Mammary epithelial cell (primary cell): ENCODE measurements at places on chromosomes 16 and 17. TPM values are rescaled to one million over a fixed set of nuclear protein-coding genes. Genes with fewer than 3 reads are reported as not detected.

GRCh38 chr16:1895068-1895467 is 23.1 kb upstream of the MEIOB start:
- DNase-seq, result no peak

GRCh38 chr16:17160285-17160853 is 310.4 kb downstream of the XYLT1 start:
- DNase-seq, result no peak

DNA sequence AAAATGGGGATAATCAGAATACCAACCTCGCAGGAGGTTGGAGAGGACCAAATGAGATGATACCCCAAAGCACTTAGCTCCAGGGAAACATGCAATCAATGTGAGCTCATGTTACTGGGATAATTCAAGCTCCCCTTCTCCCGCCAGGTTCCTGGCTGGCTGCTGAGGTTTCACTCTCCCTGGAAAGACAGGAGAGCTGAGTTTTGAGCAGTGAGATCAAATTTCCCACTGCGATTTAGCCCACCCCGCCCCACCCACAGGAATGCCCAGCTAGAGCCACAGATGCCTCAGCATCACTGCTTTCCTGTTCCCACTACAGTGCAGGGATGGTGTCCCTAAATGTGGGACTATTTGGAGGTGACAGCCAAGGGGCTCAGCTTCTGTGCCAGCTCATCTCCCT is 56.7 kb downstream of the ZNF423 start:
- no peak for DNase-seq

- no peak for DNase-seq
These were observed 84.4 kb upstream of the CNEP1R1 start for GRCh38 chr16:49940464-49941224.

GRCh38 chr17:57873261-57874057 is 23.6 kb upstream of the MRPS23 start:
- DNase-seq, result no peak

- DNase-seq, result peak; percentile 46
These were observed 11.2 kb downstream of the MRPL27 start for GRCh38 chr17:50361561-50362480.

DNA sequence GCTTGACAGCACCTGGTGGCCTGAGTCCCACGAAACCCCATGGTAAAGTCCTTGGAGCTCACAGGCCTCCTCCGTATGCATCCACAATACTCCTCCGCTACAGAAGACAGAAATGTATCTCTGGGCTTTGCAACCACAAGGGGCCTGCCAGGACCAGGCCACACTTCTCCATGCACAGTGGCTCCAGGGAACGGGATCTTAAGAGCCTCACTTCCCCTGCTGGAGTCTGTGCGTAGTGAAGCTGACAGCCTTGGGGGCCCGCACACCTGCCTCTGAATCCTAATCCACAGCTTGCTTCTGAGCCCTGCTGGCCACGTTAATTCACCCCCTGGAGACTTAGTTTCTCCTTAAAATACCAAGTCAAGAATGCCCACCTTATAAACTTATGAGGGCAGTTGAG is 125.7 kb downstream of the COPRS start:
- no peak for DNase-seq

GRCh38 chr17:8994319-8994718 is 27.0 kb upstream of the NTN1 start:
- DNase-seq, result peak; percentile 31

The KRTAP4-4 gene
- not detected for total RNA-seq

GRCh38 chr16:31373235-31373634 is 18.3 kb downstream of the ITGAX start:
- DNase-seq, result no peak

The APOBR gene
- total RNA-seq, result 0.08 and 0.09 TPM in 2 replicates

GRCh38 chr17:57487573-57487972 is 231.2 kb downstream of the MSI2 start:
- no peak for DNase-seq

The MT1M gene
- total RNA-seq, result 2.5 TPM

GRCh38 chr16:1968146-1968953 is 1.7 kb downstream of the RNF151 start:
- no peak for DNase-seq

The BCAR1 gene
- total RNA-seq, result 58.0 TPM

DNA sequence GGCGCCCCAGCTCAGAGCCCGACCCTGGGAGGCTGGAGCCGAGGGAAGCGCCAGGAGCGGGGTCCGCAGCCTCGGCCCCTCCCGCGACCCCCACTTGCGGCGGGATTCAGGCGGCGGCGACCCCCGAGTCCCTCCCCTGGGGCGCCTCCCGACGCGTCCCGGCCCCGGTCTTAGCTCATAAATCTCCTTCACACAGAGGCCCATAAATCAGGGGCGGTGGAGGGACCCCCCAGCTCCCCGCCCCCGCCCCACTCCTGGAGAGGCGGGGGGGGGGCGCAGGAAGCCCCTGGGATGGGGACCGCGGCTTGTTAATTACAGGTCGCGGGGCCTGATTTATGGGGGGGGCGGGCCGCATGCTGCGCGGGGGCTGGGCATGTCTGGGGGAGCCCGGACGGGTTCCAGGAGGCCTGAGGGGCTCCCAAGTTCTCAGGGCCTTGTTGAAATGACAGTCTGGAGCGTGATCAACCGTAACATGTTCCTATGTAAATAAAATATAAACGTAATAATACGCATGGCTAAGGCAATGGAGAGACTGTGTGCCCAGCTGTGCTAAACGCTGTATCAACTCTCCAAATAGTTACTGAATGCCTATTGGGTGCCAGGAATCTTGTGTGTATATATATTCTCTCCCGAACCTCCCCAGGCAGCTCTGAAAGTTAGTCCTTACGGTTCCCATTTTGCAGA is 10.0 kb upstream of the BHLHA9 start:
- DNase-seq, result no peak

DNA sequence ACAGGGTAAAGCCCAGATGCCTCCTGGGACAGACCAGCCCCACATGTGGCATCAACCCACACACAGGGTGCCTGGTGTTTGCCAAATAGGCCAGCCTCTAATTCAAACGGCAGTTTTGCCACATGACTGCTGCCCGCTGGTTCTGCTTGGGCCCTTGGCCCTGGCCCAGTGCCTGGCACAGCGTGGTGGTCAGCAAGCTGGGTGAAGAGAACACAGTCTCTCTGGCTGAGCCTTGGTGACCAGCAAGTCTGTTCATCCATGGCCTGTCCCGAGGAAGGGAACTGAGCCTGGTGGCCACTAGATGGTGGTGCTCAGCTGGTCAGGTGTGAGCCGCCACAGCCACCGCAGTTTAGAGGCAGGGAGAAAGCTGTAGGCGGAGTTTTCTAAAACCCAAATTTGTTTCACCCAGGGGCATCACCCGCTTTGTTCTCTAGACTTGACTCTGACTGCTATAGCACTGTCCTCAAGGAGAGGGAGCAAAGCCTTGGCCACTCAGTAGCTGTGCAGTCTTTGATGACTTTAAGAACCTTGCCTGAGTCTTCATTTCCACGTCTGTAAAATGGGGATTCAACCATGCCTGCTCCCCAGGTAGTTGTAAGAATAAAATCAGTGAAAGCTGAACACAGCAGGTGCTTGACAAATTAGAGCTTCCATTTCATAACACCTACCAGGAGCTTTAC is 4.7 kb upstream of the GFAP start:
- peak; percentile 66 for DNase-seq

DNA sequence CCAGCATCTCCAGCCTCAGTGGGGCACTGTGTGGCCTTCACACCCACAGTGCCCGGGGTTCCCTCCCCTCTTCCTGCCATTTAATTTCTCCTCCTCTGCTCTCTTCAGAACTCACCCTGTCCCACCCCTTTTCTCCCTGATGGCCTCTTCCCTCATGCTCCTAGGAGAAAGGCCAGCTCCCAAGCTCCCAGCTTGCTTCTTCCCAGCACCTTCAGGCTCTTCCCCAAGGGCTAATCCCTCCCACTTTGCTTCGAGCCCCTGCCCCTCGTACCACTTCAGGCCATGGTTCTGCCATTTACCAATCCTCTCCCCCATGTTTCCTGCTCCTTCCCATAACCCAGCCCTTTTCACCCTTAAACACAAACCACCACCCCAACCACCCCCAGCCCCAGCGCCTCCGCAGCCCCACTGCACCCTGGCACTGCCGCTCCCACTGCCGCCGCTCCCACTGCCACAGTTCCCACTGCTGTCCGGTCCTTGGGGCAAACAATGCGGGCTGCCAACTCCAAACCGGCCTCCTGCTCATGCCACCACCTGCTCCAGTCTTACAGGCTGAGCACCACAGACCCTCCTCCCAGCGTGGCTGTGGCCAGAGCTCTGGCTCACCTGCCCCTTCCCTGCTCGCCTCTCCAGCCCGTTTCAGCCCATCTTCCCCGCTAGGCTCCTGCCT is 28.6 kb downstream of the ADAM11 start:
- no peak for DNase-seq

DNA sequence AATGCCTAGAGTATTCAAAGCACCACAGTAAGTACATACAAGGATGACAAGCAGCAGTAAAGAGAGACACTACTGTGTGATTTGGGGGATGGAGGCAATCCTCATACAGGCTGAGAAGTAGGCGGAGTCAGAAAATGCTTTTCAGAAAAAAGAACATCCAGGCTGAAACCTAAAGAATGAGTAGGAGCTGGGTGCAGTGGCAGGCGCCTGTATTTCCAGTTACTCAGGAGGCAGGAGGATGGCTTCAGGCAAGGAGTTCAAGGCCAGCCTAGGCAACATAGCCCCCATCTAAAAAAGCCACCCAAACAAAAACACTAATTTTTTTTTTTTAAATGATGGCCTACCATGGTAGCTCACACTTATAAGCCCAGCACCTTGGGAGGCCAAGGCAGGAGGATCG is 10.3 kb downstream of the KANSL1 start:
- no peak for DNase-seq

The ST6GALNAC2 gene
- total RNA-seq, result 221 TPM

- DNase-seq, result no peak
These were observed 11.0 kb upstream of the KATNB1 start for GRCh38 chr16:57724531-57724930.

DNA sequence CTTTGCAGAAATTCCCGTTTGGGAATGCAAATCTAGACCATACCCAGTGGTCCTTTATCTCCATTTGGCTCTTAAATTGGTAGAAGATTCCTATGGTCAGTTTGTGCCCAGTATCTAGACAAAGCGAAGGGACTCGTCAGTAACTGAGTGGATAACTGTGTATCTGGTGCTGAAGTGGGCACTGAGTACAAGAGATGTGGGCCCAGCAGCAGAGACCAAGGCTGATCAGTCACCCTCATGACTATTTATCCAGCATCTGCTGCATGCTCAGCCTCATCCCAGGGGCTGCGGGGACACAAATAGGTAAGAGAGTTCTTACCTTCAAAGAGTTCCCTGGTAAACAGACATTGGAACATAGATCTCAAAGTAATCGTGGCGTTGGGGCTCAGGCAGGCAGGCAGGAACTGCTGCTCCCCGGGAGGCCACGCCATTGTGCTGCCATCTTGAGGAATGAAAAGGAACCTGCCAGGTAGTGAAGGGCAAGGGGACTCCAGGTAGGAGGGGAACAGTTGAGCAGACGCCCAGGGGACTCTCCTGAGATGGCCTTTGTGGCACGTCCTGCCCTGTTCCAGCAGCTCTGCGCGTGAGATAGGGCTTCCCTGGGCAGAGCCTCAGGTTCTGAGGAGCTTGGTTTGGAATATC is 10.3 kb downstream of the NT5M start:
- DNase-seq, result peak; percentile 45

DNA sequence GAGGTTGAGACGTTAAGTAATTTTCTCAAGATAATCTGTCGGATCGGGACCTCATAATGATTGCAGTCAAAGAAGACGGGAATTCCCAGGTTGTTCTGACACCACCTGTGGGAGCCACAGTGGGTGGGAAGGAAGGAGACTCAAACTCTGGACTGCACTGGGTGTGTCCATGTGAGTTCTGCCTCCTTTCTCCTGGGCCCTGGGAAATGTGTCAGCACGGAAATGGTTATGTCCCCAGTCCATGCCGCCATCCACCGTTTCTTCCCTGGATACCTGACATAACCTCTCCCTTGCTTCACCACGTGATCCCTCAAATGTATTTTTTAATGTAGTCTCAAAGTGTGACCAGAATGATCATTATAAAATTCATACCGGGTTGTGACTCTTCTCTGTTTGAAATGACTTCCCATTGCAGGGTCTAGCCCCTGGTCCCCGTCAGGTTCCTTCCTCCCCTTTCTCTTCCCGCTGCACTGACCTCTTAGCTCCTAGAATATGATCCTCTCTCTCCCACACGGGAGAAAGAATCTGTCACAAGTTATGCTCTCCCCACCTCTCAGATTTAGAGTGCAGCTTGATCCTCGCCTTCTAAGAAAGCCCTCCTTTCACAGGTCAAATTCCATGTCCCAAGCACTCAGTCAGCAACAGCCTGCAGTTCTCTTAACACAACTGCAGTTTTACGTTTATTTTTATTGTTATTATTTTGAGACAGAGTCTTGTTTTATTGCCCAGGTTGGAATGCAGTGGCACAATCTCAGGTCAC is 820.0 kb upstream of the EEF2KMT start:
- no peak for DNase-seq

DNA sequence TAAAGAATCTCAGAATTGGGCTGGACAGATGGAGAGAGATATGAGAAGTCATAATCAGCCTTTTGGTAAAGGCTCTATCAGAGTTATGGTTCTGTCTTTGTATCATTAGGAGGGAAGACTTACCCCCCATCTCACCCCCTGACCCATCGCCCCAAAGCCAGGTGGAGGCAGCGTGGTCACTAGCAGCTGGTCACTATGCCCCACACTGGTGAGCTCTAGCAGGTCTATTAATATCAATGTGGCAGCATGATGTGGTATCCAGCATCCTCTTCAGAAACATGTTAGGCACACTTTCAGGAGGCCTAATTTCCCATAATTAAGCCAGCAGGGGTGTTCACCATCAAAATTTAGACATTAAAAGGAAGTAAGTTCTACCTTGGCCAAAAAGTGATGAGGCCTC is 183.8 kb upstream of the COX10 start:
- DNase-seq, result no peak

DNA sequence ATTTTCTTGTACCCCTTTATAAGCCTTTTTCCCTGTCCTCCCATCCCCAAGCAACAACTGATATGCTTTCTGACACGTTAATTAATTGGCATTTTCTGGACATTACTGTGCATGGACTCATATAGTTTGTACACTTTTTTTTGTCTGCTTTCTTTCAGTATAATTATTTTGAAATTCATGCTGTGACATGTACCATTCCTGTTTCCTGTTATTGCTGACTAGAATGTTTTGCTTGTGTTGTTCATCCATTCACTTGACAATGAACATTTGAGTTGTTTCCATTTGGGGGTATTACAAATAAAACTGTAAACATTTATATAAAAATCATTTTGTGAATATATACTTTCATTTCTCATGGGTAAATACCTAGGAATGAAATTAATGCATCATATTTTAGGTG is 50.6 kb downstream of the RBBP6 start:
- DNase-seq, result peak; percentile 14
